AG08396 (cell line): ENCODE measurements at places on chromosomes 16 and 17.

DNA sequence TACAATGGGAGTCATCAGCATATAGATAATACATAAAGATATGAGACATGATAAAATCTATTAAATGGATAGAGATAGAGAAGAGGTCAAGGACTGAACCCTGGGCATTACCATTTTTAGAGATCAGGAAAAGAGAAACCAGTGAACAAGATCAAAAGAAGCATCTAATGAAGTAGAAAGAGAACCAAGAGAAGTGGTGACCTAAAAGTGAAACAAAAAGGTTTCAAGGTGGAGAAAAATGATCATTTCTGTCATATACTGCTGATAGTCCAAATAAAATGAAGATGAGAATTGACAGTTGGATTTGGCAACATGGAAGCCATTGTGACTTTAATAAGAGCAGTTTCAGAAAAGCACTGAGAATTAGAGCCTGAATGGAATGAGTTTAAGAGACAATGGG is 165.1 kb downstream of the PPM1E start:
- no peak for DNase-seq

- DNase-seq, result no peak
Observed at GRCh38 chr17:36934144-36934691, 3.1 kb upstream of the LHX1 start.

- DNase-seq, result no peak
Observed at GRCh38 chr16:78955206-78955605, 645.3 kb downstream of the MAF start.

DNA sequence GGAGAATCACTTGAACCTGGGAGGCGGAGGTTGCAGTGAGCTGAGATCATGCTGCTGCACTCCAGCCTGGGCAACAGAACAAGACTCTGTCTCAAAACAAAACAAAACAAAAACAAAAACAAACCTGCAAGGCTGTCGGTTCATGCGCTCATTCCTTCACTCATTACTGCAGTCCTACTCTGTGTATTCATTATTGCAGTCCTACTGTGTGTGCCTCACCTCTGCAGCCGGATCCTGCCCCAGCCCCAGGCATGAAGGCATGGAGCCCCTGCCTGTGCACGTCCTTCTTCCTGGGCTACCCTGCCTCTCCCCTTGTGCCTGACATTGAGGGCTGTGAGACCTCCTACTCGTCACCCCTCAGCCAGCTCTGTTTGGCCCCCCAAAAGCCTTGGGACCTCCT is 57.6 kb downstream of the TMEM235 start:
- no peak for DNase-seq

DNA sequence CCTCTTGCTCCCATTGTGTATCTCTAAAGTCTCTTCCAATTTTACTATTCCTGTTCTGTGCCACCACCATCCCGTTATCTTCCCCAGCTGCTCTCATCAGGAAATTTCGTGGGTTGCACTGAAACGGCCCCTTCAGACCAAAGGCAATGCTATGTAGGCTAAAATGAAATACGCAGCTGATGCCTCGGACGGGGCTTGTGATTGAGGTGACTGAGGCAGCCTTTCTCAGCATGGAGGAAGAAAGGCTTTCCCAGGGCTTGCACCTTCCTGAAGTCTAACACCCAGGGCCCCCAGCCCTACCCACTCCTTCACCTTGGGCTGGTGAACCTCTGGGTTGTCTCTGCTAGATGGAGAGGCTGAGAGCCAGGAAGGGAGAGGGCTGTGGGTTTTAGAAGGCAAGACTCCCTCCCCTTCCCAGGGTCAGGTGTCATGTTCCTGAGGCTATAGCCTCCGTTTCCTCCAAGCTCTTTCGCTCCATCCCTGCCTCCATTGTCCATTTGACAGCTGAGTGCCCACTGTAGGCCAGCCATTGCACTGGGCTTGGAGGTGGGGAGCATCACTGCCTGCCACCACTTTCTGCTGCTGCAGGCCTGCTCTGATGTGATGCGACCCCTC is 7.8 kb downstream of the CCDC200 start:
- no peak for DNase-seq

- no peak for DNase-seq
Observed at GRCh38 chr16:28878083-28878926, at the start of gene ATP2A1. Gene ATP2A1, plus strand, starts transcription at chr16:28878488. Its CDS starts 184 bp downstream, at chr16:28878672.

DNA sequence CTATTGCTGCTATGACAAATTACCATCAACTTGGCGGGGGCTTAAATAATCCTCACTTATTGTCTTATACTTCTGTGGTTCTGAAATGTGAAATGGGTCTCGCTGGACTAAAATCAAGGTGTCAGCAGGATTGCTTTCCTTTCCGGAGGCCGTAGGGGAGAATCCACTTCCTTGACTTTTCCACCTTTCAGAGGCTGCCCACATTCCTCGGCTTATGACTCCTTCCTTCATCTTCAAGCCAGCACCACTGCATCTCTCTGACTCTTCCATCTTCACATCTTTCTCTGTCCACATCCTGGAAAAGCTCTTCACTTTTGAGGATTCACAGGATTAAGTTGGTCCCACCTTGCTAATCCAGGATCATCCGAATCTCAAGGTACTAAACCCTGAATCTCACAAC is 217.8 kb downstream of the GRIN2A start:
- DNase-seq, result no peak

DNA sequence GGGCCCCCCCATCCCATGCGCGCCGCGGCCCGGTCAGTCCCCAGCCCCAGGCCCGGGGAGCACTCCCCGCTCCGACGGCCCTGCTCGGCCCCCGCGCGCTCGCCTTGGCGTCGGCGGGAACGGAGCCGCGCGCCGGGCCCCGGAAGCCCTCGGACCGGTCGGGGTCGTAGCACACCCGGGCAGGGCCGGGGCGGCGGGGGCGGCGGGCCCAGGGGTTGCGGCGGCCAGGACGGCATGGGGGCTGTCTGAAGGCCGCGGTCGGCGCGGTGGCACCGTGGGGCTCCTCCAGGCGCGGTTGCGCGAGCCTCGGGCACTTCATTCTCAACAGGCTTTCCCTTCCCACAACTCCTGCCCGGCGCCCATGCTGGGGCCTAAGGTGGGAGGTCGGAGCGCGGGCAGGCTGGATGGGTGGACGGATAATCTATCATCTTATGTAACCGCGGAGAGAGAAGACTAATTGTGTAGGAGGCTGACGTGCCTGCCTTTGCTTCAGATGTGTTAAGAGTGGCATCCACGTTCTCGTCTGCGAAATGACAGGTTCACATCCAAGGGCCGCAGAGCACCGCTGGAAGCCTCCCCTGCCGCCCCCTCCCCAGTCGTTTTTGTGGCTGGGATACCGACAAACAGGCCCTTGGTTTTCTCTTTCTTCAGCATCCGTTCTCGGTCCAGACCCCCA is 708 bp downstream of the BAIAP2 start:
- DNase-seq, result no peak

- DNase-seq, result peak; percentile 84
Observed at GRCh38 chr17:78168903-78169793, 767 bp downstream of the SYNGR2 start.

DNA sequence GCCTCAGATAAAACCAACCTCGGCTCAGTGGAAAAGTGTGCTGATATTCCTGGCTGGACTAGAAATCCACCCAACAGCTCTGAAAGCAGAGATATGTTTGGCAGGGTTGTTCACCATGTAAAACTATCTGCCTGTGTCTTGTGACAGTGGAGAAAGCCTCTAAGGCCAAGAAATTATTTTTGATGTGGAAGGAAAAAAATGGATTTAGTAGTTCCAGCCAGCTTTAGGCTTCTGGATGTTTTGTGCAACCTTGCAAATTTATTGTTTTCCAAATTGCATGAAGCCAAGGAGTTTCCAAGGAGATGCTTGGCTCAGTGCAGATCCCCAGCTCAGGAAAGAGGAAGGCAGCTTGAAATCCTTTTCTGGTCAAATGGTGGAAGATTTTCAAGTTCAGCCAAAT is 31.6 kb downstream of the TEKT5 start:
- DNase-seq, result no peak

GRCh38 chr17:74172700-74173099 is 30.8 kb upstream of the RPL38 start:
- no peak for DNase-seq

DNA sequence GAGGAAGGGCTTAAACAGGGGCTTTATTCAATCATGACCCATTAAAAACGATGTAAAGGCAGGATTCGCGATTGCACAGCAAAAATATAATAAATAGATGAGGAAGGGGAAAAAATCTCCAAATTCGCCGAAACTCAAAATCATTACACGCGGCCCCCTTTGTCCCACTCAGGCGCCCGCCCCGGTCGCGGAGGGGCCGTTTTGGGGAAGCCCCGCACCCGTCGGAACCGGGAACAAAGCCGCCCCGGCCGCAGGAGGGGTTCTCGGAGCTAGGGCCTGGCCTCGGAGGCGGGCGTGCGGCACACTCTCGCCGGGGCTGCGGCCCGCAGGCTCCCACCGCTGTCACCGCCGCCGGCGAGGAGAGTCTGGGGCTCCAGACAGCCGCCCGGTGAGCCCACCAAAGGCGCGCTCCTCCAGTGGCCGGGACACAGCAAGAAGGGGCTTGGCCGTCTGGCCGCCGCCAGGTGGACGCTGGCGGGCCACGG is 521 bp downstream of the C16orf87 start:
- no peak for DNase-seq

DNA sequence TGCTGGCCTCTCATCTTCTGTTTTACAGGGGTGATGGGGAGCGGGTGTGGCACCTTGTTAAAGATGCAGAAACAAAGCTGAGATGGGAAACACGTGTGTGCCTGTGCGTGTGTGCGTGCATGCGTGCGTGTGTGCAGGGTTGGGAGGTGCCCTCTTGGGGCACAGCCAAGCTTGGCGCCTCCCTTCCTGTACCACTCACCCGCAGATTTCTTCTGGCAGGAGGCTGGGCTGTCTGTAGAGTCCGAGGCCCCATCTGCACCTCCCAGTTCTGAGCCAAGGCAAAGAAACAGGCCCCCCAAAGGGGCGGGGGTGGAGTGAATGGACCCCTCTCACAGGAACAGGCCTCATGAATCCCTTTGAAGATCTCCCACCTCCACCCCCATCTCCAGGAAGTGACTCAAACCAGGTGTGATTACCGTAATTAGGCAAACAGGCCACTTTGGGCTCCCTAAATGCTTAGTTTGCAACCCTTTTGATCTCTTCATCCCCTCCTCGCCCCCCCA is 20.9 kb downstream of the TNS4 start:
- no peak for DNase-seq

- peak; percentile 95 for DNase-seq
Observed at GRCh38 chr16:667780-668518, at the start of gene RHOT2. Gene RHOT2, plus strand, starts transcription at chr16:668132. Its CDS starts 68 bp downstream, at chr16:668200.

GRCh38 chr16:48232493-48233040 is 11.5 kb upstream of the LONP2 start:
- DNase-seq, result no peak

- peak; percentile 96 for DNase-seq
Observed at GRCh38 chr16:85514598-85515318, 98.4 kb upstream of the GSE1 start.

GRCh38 chr17:52201767-52202519 is 43.4 kb upstream of the CA10 start:
- no peak for DNase-seq

- no peak for DNase-seq
Observed at GRCh38 chr16:59574296-59574695, 840.2 kb upstream of the GOT2 start.

GRCh38 chr17:28216528-28216927 is 102.5 kb upstream of the TMEM97 start:
- DNase-seq, result peak; percentile 59

- DNase-seq, result no peak
Observed at GRCh38 chr16:66141885-66142284, 224.6 kb upstream of the CDH5 start.

DNA sequence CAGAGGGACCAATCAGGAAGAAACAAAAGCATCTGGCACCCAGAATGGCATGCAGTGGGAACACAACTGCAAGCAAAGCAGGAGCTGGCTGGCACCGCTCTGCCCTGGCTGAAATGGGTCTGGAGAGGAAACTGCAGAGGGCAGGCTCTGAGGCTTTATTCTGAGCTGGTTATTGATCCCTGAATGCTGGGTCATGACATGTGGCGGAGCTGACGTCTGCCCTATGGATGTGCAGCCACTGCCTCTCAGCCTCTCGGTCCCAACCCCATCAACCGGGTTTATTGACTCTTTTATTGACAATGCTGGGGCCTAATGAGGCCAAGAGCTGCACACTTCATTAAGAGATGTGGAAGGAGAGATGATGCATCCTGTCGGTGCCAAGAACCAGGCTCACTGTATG is 3.9 kb upstream of the SKAP1 start:
- no peak for DNase-seq
